Activated T-cell treated with anti-CD3 and anti-CD28 coated beads for 1 hour (primary cell): ENCODE measurements at places on chromosomes 12 and 14.

DNA sequence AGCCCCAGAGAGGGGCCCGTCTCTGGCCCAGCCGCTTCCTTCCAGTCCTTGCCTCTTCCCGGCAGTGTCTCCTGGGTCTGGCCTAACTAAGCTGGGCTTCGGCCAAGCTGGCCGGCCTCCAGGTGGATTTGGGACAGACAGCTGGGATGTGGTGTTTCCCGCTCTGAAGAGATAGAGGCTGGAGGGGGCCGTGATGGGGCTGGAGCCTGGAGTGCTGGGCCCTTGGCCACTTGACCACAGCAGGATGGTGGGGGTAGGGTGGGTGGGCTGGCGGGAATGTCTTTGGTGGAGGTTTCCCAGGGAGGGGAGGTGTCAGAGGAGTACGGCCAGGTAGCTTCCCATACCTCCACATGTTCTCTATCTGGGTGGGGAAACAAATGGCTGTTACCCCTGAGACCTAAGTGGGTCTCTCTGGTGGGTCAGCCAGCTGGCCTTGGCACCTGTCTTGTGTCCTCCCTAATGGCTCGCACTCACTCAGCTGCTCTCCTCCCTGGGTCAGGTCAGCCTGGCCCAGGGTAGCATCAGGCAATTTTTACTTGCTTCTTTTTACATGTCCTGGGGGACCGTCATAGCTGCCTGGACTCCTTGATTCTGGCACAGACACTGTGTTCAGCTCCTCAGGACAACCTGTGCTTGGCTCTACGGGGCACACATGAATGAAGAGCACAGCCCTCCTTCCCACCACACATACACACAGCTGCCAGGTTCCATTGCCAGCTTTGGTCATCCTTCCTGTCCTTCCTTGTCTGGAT, 19.8 kb upstream of the PGF start:
- no peak for DNase-seq

DNA sequence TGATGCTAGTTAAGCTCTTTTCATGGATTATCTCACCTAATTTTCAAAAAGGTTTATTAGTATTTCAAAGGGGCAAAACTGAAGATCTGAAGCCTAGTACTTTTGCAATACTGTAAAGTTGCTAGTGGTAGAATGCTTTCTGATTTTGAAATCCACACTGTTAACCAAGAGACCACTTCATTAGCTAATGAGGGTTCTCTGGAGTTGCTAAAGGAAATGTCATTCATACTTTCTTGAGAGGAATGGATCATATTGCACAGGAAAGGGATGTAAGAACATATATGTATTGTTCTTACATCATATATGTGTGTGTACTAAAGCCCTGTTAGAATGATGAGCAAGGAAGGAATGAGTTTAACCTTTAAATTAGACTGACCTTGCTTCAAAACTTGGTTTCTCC, 39.0 kb upstream of the LDHB start:
- no peak for DNase-seq

GRCh38 chr12:51752234-51752889, 96.2 kb downstream of the FIGNL2 start:
- no peak for DNase-seq

GRCh38 chr12:116142936-116143898, 134.3 kb downstream of the MED13L start:
- DNase-seq: no peak

GRCh38 chr12:20232931-20233675, 135.2 kb upstream of the PDE3A start:
- DNase-seq: no peak

DNA sequence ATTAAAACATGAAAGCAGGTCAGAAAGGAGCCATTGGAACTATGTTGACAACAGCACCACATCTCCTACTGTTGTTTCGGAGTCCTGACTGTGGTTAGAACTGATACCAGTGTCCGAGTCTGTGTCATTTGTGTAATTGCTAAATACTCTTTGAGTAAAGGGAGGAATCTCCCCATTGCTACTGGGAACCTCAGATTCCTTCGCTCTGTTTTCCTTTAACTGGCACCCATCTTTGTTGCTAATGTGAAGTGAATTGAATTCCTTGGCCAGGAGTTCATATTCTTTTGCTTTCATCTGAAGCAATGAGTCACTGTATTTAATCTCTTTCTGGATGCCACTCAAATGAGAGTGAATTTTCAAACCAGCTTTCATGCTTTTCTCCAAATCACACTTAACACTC, 31.5 kb downstream of the RASSF9 start:
- DNase-seq: no peak

DNA sequence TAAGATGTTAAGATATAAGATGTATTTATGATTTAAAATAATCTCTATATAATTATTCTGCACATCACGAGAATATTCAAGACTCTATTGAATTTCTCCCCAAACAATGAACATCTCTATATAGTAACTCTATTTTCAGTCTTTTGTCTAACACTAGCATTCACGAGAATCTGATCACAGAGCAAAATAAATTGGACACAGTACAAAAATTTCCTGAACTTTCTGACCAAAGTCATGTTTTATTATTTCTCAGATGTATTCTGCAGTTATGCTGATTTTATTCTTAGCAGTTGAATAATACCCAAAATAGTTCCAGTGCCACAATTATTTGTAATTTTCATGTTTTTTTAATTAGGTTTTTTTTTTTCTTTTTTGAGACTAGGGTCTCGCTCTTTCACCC, 19.6 kb downstream of the EPS8 start:
- no peak for DNase-seq
